ENCODE measurements at places on chromosomes 16 and 17.
A peak's percentile ranks its signal among the peaks of the same experiment; 100 is the strongest.

DNA sequence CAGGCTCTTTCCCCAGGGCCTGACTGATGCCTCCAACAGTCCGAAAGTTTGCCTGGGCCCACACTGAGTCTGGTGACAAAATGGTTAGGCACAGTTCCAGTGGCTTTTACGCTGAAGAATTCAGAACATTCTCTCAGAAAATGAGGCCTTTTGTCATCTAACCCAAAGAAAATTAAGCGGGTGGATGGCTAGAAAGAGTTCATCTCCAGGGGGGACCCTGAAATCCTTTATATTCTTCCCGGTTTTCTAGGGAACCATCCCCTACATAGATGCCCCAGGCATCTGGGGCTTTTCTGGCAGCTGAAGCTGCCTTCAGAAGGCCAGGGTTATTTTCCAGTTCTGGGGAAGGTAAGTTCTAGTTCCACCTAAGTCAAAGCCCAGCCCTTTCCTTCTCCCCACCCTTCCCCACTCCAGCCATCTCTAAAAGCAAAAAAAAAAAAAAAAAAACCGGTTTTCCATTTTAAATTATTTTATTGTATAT is 2.2 kb downstream of the RASD1 start:
- DNase-seq, result no peak

GRCh38 chr16:30697264-30698138 is 1.5 kb upstream of the SRCAP start:
- DNase-seq, result peak; percentile 98

DNA sequence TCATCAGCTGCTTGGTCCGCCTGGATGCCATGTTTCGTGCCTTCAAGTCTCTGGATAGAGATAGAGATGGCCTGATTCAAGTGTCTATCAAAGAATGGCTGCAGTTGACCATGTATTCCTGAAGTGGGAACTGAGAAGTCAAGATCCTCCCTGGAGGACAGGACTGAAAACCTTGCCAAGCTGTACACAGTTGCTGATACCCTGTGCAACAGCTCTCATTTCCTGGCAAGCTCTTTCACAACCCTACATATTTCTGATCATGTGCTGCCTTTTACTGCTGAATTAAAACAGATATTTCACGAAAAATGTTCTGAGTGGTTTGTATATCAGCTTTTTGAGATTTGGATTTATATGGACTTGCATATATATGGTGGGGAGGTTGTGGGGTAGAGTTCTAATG is 898 bp downstream of the CAPNS2 start:
- no peak for DNase-seq

- no peak for DNase-seq
These were observed 347.1 kb upstream of the CA10 start for GRCh38 chr17:52505601-52506000.

- no peak for DNase-seq
These were observed 35.0 kb downstream of the NGFR start for GRCh38 chr17:49530118-49530517.

- DNase-seq, result no peak
These were observed 39.9 kb upstream of the ICAM2 start for GRCh38 chr17:64060331-64060730.

- DNase-seq, result no peak
These were observed 15.7 kb upstream of the CDH8 start for GRCh38 chr16:62051942-62052341.

GRCh38 chr17:73548620-73549311 is 95.5 kb downstream of the SDK2 start:
- no peak for DNase-seq

DNA sequence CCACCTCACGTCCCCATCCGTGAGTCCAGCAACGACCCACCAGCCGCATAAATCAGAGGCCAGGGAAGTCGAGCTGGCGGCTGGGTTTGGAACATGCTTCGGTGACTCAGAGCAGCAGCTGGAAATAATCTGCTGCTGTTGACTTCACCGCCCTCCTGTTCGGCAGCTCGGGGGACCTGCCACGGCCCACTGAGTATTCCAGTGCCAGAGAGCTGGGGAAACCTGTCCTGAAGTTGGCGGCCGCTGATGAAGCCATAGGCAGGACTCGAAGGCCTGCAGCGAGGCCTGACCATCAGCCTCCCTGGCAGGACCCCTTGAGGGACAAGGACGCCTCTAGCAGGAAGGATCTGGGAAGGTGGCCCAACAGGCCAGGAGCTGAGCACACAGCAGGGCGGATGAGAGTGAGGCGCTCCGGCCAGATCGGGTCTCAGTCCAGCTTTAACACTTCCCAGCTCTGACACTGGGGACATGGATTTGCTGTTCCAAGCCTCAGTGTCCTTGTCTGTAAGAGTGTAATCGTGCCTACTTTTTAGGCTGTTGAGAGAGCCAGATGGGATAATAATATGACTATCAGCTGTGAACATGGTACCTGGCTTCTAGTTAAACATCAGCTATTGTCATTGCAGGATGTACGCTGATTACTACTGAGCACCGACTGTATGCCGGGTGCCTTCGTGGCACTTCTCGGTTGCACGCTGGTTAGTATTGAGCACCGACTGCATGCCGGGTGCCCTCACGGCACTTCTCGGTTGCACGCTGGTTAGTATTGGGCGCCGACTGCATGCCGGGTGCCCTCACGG is 50.4 kb upstream of the CIBAR2 start:
- no peak for DNase-seq

- DNase-seq, result no peak
These were observed 135.1 kb upstream of the NOL11 start for GRCh38 chr17:67582673-67583081.

- DNase-seq, result no peak
These were observed 407 bp downstream of the MCRIP1 start for GRCh38 chr17:81832608-81833159.

Data from NCI-H146 (cell line).